Bronchus fibroblast of lung (primary cell): ENCODE measurements at places on chromosomes 6 and 20. TPM values are rescaled to one million over a fixed set of nuclear protein-coding genes. Genes with fewer than 3 reads are reported as not detected.

AKAP12 gene
- total RNA-seq: 43.4 and 54.5 TPM in 2 replicates

SAMD5 gene
- total RNA-seq: 0.45 and 0.50 TPM in 2 replicates

SLC22A1 gene
- under 0.01 TPM in 1 of 2 replicates, not detected in the other for total RNA-seq

GPR6 gene
- not detected in 2 replicates for total RNA-seq

SCAF8 gene
- 17.1 and 20.5 TPM in 2 replicates for total RNA-seq

IMPG1 gene
- total RNA-seq: 0.30 TPM in 1 of 2 replicates, not detected in the other

CAGE1 gene
- 0.17 TPM in 1 of 2 replicates, not detected in the other for total RNA-seq
